ENCODE measurements at places on chromosomes 16 and 17.

- DNase-seq: no peak
Observed at GRCh38 chr16:27251541-27252205, 16.9 kb downstream of the NSMCE1 start.

- DNase-seq: no peak
Observed at GRCh38 chr17:81231121-81231645, 7.7 kb downstream of the TEPSIN start.

GRCh38 chr17:38428112-38428642 lies at the start of gene ARHGAP23:
Gene ARHGAP23, plus strand, starts transcription at chr17:38428464. Its CDS starts 22 bp downstream, at chr17:38428486.
- DNase-seq: no peak

DNA sequence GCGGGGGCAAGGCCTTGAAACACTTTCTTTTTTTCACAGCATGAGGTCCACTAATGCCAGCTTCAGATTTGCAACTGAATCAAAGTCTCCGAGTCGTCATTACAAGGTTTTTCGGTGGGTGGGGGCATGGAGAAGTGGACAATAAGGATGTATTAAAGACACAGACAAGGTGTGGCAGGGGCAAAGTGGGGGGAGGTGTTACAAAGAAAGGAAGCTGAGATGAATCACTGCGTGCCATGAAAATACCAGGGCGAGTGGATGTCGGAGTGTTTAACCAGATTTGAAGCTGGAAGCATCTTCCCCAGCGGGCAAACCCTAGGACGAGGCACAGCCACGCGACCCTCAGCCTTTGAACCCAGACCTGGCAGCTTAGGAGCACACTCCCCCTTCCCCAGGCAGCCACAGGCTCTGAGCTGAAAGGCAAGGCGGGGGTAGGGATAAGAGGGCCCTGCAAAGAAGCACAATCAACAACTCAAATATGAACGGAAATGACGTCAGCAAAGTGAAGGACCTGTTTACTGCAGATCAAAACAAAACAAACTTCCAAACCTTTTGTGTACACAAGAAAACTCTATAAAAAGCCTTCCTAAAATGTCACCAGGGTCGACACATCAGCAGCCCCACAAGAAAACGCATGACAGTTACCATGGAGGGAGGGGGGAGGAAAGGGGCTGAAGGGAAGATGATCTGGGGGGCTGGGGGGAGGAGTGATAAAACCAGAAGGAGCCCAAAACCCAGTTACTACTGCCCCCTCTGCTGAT lies 5.6 kb upstream of the ZFHX3 start:
- DNase-seq: no peak

DNA sequence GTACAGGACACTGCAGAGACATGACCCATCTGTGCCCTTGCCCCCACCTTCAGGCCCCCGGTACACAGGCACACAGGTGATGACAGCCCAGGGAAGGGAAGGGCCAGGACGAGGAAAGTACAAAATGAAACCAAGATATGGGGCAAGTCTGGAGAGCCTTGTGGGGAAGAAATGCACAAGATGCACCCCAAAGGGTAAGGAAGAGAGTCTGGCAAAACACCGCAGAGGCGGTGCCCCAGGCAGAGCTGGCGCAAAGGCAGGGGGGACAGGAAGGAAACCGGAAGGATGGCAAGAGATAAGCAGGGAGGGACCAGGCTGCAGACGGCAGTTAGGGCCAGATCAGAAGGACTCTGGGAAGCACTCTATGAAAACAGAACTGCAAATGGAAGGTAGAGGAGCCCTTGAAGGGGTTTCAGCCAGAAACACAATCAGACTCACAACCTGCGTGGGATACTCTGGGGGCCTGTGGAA lies 81.4 kb downstream of the SLC39A11 start:
- DNase-seq: no peak

GRCh38 chr17:80363518-80364090 lies 51.4 kb upstream of the ENDOV start:
- no peak for DNase-seq

DNA sequence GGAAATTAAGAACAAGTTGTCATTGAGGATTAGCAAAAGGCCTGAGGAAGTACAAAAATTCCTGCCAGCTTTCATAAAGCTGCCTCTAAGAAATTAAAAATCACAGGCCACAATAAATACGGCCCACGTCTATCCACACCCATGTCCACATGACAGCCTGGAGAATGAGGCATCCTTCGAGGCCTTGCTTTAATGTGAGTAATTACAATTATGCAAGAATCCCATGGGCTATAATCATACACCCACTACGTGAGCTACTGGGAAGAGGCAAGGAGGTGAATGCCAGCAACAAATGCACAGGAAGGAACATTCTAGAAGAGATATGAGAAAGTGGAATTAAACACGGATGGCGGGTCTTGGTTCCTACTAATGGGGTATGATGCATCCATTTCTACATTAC lies 65.4 kb upstream of the ZFHX3 start:
- no peak for DNase-seq

- DNase-seq: no peak
Observed at GRCh38 chr17:35376245-35376644, 2.8 kb upstream of the SLFN11 start.

- no peak for DNase-seq
Observed at GRCh38 chr16:89708481-89708931, 7.0 kb upstream of the SPATA2L start.

GRCh38 chr16:17027488-17028129 lies 443.2 kb downstream of the XYLT1 start:
- DNase-seq: no peak

All from SIG-M5 (cell line).